Activated CD4-positive, alpha-beta T cell treated with anti-CD3 and anti-CD28 coated beads, Interleukin-2, amount 50 U/mL, for 24 hours (primary cell): ENCODE measurements at places on chromosomes 2 and 18.

DNA sequence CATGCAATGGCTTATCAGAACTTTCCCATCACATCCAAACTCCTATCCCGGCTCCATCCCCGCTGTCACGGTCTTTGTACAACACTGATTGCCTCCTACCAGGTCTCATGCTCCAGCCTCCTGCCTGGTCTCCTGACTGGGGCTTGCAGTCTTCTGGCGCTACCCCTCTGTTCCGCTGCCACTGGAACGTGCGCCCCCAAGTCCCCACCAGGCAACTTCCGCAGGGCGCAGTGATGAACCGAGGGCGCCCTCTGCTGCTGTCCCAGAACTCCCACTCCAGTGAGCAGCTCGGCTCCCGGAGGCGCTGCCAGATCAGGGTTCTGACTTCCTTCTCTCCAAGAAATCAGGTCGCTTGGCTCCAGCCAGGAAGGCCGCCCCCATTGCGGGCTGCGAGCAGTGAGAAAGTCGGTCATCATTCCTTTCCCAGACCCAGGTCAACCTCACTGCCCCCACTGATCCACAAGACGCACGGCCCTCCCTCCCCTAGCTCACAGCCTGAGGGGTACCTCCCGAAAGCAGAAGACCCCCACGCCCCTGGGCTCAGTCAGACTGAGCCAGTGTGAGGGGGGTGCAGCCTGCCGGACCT, 43.9 kb upstream of the RAB11FIP5 start:
- DNase-seq = no peak

GRCh38 chr2:137676346-137676745, 287.9 kb upstream of the HNMT start:
- DNase-seq = no peak

GRCh38 chr2:202265467-202266277, at the start of gene NOP58:
Gene NOP58 (plus strand): TSS chr2:202265763. CDS start chr2:202265942, 179 bp downstream.
- DNase-seq = peak; percentile 69

DNA sequence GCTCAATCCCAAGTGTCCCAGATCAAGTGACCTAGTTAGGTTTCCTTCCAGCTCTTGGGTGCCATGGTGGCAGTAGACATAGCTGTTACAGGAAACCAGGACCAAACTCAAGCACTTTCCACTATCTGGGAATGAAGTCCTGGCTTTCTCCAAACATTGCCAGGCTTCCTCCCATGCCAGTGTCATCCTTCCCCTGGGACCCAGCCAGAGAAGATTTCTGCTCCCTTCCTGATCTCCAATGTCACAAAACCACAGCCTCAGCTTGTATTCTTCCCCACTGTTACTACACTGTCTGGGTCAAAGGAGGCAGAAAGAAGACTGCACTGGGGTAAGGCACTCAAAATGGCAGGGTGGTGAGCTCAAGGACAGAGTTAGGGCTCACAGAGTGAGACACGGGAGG, 347.1 kb downstream of the TNS1 start:
- no peak for DNase-seq

GRCh38 chr2:102159295-102159694, 16.7 kb downstream of the IL1R1 start:
- no peak for DNase-seq

- no peak for DNase-seq
Measured at GRCh38 chr18:9848170-9848879, 37.4 kb upstream of the TXNDC2 start.

- DNase-seq = no peak
Measured at GRCh38 chr2:19810637-19811036, 91.1 kb downstream of the TTC32 start.

DNA sequence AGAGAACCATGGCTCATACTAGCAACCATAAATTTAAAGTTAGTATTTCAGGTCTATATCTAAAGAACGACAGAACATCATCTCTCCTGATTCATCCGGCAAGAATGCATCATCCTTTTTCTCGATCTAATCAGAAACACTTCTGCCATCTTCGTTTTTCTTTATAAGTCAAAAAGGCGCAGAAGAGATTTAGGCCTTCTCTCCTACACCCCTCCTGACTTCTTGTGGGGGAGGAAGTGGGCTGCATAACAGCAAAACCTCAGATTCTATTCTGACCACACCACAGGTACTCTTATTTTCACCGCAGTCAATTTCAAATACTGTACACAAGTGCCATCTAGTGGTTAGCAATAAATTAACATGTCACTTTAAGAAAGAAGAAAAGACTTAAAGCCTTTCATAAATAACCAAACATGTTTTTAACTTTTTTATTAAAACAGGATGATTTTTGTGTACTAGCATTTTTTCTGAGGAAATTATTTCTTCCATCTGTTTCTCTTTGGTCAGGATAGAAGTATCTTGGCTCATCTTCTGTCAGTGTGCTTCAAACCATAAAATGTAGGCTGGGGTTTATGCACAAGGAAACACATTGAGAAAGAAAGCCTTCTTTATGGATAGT, 48.4 kb upstream of the PIK3C3 start:
- peak; percentile 27 for DNase-seq

DNA sequence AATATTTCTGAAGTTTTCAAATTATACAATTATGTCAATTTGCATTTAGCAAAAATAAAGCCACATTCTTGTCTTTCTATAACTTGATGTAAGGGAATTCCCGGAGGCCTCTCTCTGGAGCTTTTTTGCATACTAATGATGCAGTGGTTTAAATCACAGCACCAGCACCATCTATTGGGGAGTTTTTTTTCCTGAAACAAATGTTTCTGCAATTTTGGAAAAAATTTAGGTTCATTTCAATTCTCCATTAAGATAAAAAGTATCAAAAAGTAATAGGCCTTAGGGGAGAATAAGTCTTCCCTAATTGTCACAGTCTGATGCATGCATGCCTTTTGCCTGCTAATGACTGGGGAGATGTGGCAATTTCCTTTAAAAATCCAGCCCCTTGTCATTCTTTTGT, 13.5 kb downstream of the CBLN2 start:
- DNase-seq = no peak

- no peak for DNase-seq
Measured at GRCh38 chr2:154488801-154489200, 209.7 kb upstream of the KCNJ3 start.

DNA sequence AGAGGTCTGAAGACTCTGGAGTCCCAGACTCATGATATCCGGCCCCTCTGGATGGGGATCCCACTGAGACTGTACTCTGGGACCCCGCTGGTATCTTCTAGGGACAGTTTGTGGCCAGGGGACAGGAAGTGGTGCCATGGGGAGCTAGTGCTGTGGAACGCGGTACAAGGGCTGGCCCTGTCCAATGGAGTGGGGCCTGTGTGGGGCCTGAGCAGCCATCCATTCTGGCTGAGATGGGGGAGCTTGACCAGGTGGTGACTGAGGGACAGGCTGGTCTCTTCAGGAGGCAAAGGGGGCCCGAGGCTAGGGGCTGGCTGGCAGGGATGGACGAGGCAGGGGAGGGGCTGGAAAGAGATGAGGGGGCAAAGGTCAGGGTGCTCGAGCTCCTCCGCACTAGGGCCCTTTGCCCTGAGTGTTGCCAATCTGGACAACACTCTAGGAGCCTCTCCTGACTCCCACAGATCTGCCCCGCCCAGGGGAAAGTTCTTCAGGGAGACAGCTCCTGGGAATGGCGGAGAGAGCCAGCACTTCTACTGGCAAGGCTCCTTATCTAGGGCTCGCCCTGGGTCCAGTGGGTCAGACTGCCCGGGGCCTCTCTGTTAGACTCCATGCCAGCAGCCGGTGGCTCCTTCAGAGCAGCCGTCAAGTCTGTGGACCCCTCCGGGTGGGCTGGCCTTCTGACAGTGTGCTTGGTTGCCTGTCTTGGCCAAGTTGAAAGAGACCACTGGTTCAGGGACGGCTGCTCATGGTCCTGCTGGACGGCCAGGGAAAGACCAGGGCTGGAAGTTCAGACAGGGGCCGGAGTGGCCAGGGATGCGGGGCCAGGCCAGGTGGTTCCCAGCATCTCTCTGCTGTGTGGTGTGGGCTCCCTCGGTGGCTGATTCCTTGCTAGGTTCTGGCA, 12.3 kb downstream of the MALL start:
- DNase-seq = no peak

DNA sequence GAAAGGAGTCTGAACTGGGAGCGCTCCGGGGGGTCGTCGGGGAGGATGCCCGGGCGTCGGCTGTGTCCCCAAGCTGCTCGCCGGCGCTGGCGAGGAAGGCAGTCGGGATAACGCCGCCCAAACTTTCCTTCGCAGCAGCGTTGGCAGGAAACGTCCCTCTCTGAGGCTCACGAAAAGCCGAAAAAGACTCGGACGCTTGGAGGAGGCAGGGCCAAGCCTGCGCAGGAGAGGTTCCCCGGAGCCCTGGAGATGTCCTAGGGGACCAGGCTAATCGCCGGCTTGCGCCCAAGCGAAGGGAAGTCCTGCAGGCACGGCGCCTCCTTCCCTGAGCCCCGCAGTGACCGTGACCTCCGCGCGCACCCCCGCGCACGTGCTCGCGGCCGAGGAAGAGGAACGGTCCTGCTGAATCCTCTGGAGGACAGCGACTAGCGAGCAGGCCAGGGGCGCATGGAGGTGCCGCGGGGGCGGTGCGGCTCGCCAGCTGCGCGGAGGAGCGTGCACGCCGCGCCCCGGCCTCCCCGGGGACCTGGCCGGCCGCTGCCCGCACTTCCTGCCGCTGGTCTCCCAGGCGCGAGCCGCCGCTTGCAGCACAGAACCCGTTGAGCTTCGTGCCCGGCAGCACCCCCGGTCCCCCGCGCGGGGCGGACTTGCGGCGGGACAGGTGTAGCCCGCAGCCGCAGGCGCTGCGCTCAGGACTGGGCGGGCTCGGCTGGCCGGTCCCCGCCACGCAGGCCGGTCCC, at the start of gene SH3RF3:
SH3RF3 (plus strand) TSS at position 590 of the 740 bp plus-strand sequence.
- DNase-seq = no peak

DNA sequence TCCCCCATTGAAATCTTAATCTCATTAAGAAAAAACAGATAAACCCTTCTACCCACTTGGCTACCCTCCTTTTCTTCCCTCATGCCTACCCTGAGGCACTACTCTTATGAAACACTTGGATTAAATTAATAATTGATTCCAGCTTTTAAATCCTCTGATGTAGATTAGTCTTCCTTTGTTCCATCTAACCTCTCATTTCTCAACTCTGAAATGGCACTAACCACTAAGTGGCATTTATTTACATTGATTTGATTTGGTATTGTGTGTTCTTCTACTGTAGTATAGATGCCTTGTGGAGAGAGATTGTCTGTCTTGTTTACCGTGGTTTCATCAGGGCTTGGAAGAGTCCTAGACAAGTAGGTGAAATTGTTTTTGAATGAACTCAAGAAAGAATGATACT, 26.7 kb downstream of the ITGA4 start:
- no peak for DNase-seq

DNA sequence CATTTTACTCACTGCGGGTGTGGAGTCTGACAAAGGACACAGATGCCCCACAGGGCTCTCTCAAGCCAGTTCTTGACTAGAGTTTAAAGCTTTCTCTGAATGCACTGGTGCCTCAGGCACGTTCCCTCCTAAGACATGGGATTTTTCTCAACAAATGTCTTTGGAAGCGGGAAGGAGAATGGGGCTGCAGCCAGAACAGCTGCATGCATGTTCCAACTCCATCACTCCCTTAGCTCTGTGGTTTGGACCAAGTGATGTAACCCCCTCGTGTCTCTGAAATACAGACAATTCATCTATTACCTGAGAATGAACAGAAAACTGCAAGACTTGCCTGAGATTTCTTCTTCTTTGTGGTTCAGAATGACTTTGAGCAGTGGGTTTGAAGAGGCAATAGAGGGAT, 141.7 kb upstream of the SERPINE2 start:
- no peak for DNase-seq

DNA sequence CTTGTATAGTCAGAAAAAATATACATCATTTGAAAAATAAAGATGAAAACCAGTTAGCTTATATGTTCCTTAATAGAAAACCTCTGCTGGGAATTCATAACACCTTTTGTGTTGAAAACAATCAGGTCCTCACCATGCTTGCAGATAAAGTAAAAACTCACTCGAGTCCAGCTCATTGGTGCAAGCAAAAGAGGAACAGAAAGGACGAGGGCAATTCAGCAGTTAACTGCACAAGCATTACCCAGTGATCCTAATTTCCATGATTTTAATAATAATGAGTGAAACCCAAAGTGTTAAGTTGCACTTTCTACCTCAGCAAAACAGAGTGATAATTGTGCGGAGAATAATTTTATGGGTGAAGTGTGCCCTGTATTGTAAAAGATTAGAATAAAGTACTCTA, 839.9 kb downstream of the BCL11A start:
- no peak for DNase-seq

- DNase-seq = no peak
Measured at GRCh38 chr18:39741755-39742466, 2176.3 kb upstream of the CELF4 start.

DNA sequence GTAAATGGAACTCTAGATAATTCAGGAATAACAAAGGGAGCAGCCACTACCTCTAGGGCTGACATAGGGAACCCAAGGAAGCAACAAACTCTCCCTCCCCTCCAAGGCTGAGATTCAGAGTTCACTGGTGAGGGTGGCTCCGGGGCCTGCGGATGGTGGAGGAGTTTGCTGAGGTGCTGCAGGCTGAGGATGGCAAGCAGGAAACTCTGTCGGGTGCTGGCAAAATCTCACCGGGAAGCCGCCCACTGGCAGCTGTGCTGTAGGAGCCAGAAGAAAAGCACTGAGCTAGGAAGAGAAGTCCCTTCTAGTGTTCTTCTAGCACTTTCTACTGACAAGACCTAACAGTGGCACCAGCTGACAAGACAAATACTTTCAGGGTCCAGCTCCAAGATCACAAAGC, 12.5 kb upstream of the HAAO start:
- DNase-seq = no peak

GRCh38 chr2:11320698-11321492, 23.5 kb downstream of the ROCK2 start:
- DNase-seq = no peak

DNA sequence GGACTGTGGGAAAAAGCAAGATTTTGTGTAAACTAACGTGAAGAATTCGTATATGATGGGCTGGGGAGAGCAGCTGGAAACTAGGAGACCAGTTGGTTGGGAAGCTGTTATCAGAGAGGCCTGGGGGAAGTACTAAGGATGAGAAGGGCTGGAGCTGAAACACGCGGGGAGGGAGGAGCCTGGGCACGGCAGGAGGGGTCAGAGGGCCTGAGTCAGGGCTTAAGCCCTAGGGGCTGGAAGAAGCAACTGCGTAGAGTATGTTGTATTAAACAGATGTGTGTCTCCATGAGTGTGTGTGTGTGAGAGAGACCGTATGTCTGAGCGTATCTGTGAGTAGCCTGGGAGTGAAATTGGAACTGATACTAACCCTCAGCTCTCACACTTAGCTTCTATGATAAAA, 8.4 kb downstream of the POMC start:
- DNase-seq = no peak

DNA sequence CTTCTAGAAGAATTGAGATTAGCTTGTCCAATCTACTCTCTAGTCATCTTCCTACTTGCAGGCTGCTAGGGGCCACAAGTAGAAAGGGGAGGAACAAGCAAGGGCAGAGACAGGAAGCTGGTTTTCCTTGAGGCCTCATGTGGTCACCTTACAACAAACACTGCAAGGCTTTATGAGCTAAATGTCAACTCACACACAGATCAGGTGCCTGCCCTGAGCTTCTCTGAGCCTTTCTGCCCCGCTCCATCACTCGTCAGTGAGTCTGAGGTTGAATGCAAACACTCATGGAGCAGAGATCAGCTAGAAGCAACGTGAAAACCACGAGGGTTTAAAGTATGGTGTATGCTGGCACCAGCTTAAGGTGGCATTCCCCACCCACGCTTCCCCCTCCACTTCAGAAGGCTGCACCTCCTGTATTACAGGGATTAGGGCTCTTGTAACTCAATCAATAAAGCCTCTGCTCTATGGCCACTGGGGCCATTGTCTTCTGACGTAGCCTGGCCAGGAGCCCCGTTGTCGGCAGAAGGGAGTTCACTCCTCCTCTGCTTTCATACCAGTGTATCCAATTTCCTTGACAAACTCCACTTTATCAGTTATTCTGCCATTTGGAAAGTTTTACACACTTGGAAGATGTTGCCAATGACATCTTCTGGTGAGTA, 5.4 kb upstream of the CRYGC start:
- no peak for DNase-seq
